ENCODE measurements at places on chromosomes 3 and 15.

- DNase-seq: no peak
These were observed 41.9 kb downstream of the TRIM71 start for GRCh38 chr3:32859604-32860237.

DNA sequence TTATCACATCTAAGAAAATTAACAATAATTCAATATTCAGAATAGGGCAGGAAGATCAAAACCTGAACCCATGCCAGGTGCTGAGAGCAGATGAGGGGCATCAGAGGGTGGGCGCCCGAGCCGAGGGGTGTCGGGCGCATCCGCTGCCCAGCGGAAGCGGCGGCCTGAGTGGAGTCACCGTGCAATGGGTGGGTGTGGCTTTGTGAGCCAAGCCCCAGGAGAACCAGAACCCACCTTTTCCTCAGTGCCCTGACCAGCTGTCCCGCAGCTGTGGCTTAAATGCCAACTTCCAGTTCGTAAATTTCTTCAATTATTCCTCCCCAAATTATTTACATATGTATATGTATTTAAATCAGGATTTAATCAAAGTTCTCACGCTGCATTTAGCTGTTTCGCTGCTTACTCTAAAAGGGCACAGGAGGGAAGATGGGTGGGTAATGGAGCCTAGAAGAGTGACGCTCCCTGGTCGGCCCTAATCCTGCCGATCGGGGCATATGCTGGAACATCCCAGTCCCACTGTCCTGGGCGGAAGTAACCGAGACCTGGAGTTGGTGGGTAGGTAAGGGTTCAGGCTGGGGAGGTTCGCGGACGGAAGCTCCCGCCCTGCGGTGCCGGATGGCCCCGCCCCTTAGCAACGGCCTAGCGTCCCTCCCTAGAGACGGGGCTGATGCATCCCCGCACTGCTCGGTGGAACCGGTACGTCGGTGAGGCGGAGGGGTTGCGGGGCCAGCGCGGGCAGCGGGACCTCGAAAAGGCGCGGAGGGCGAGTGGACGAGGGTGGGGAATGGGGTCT lies 1.3 kb downstream of the DNAH1 start:
- peak; percentile 33 for DNase-seq

GRCh38 chr15:82849556-82850512 lies 40.4 kb downstream of the WHAMM start:
- DNase-seq: no peak

- DNase-seq: no peak
These were observed 40.5 kb upstream of the VPS8 start for GRCh38 chr3:184771301-184772127.

- DNase-seq: no peak
These were observed 25.0 kb upstream of the BFSP2 start for GRCh38 chr3:133374708-133375402.

GRCh38 chr3:106458952-106459351 lies 590.1 kb upstream of the CBLB start:
- no peak for DNase-seq

DNA sequence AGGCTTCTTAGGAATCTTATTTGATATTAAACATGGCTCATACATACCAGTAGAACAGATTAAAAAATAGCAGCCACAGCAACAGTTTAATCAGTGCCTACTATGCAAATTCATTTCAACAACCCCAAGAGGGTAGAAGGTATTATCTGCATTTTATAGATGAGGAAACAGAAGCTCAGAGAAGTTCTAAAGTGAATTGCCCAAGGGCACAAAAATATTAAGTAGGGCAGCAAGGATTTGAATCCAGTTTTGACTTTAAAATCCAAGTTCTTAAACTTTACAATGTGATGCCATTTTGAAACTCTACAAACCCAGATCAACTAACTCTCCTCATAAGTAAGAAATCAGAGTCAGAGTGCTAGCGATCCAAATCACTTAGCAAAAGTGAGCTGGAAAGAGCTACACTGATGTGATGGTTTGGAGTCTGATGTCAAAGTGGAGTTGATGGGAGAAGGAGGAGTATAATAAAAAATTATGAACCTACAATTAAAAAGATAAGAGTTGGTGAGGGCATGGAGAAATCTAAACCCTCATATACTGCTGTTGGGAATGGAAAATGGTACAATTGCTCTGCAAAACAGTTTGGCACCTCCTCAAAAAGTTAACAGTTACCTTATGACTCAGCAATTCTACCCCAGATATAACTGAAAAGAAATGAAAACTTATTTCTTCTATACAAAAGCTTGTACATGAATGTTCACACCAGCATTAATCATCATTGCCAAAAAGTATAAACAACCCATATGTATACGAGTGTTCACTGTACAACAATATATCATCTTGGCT lies 51.0 kb upstream of the PLXND1 start:
- DNase-seq: no peak

- DNase-seq: no peak
These were observed 8.9 kb upstream of the PCOLCE2 start for GRCh38 chr3:142897807-142898206.

- no peak for DNase-seq
These were observed 660 bp downstream of the ZNF106 start for GRCh38 chr15:42490291-42490670.

DNA sequence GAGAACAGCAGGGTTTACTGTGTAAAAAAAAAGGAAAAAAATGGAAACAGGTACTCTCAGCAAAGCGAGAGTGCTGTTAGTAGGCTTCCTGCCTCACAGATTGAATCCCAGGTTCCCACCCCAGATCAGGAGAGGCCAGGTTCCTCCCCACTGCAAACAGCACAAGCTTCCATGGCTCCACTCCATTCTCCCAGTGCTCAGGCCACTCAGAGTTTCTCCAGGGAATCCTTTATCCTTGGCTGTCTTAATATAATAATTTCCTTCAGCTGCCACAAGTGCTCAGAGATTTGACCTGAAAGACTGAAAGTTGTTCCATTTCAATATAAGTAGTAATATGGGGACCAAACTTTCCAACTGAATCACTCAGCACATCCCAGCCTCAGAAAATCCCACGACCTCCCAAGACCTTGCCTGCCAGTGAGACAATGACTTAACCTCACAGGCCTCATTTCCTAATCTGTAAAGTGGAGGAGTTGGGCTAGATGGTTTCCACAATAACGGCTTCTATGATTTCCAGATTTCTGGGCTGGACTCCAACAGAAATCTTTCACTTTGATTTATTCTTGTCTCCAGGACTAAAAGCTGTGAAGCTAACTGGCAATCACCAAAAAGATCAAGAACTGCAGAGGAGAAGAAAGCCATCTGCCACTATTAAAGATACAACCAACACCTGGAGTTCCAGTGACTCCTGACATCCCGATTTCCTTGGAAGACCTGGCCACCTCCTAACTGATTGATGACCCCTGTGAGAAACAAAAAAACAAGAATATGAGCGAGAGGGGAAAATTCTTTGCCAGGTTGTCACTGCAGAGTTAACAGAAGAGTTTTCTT lies 289.5 kb downstream of the NEK10 start:
- DNase-seq: no peak

DNA sequence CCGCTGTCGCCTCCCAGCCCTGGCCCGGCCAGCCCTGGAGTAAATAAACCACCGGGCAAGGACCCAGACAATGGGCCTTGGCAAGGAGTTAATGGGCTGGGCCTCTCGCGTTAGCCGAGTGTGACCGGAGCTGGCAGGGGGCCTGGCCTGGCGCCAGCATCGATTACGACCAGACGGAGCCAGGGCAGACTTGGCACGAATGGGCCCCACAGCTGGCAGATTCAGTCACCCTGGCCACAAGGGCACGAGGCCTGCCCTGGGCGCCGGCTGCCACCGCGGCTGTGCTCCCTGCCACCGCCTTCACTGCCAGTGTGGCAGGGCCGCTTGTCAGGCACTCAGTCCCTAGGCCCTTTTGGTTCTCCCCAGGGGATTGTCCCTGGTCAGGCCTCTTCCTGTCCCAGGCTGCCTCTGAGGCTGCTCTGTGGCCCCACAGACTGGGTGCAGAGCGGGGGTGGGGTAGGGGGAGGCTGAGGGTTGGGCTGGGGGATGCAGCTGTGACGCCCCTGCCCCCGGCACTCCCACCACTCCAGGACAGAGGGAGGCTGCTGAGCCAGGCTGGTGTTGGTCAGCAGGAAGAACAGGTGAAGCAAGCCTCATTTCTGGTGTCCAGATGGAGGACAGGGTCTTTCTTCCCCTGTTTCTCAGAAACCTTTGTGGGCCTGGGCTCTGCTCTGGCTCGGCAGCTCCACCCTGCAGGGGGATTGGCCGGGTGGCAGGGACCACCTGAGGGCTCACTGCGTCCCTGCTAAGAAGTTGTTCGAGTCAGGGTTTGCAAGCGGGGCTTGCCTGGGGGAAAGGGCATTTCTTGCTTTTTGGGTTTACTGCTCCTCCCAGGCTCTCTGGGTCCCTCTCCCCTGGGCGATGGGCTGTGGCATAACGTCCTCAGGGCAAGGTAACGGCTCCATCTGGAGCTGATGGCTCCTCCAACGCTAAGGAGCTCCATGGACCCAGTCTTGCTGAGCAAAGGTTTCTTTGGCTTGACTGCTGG lies 30.5 kb upstream of the SRP14 start:
- no peak for DNase-seq

GRCh38 chr3:7574435-7574834 lies 713.5 kb downstream of the GRM7 start:
- no peak for DNase-seq

GRCh38 chr3:19146685-19147650 lies 1.3 kb upstream of the KCNH8 start:
- DNase-seq: peak; percentile 21

- no peak for DNase-seq
These were observed 6.0 kb downstream of the NXPE3 start for GRCh38 chr3:101784855-101785613.

- DNase-seq: no peak
These were observed 6.6 kb upstream of the LIPC start for GRCh38 chr15:58425185-58425584.

- no peak for DNase-seq
These were observed 9.0 kb upstream of the KLF13 start for GRCh38 chr15:31317421-31318327.

GRCh38 chr3:44942202-44942921 lies 33.6 kb downstream of the ZDHHC3 start:
- DNase-seq: no peak

GRCh38 chr3:168425936-168426595 lies 330.3 kb upstream of the GOLIM4 start:
- DNase-seq: no peak

- no peak for DNase-seq
These were observed 285.6 kb downstream of the EPHA3 start for GRCh38 chr3:89392991-89393390.

DNA sequence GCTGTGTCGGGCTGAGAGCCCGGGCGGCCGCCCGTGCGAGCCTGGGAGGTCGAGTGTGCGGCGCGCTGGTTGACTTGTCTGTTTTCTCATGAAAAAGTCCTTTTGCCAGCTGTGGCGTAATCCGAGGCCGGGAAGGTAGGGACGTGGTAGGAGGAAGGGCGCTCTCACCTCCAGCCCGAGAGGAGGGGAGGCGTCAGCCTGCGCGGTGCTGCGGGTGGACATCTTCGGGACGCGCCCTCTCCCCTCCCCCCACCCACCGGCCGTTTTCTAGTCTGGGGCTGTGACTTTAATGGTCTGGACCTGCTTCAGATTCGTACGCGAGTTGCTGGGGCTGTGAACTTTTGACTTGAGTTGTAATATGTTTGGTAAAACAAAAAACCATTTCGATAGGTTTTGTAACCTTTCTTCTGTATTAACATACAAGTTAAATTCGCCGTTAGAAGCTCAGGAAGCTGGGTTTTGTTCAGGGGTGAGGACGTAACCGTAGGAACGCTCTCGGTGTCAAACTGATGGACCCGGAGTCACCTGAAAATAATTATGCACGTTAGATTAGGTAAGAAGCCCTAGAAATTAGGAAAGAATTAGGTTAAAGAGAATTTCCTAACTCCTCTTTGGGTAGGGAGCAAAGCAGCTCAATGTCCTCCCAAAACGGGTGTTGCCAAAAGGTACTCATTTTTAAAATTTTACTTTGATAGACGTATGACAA lies 762 bp downstream of the NCK1 start:
- peak; percentile 3 for DNase-seq

GRCh38 chr3:139187648-139188047 lies 143.0 kb upstream of the PRR23C start:
- DNase-seq: no peak

GRCh38 chr3:110995461-110996231 lies 76.0 kb upstream of the NECTIN3 start:
- DNase-seq: no peak

- DNase-seq: no peak
These were observed 183.3 kb upstream of the ADAMTS9 start for GRCh38 chr3:64870876-64871646.

DNA sequence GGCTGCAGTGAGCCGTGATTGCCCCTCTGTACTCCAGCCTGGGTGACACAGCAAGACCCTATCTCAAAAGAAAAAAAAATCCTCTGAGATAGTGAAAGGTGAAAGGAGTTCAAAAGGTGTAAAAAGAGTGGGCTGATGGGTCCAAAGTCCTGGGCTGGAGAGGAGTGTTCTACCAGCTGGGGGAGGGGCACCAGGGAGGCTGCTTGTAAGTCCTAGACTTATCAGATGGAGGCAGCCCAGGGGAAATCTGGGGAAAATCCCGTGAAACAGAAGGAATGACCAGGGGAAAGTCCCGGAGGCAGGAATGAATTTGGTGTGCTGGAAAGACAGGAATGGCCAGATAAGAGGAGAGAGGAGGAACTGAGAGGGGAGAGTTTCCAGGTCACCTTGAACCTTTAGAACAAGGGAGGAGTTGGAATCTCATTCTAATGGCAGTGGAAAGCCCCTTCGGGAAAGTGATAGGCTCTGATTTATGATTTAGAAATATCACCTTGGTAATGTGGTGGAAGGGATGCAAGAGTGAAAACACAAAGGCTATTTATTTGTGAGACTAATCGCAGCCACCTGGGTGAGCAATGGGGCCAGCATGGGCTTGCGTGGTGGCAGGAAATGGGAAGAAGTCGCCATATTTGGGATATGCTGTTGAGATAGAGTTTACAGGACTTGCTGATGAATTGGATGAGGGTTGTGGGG lies 23.4 kb upstream of the PPP4R2 start:
- no peak for DNase-seq

GRCh38 chr3:157939166-157939565 lies 167.1 kb downstream of the SHOX2 start:
- DNase-seq: no peak

DNA sequence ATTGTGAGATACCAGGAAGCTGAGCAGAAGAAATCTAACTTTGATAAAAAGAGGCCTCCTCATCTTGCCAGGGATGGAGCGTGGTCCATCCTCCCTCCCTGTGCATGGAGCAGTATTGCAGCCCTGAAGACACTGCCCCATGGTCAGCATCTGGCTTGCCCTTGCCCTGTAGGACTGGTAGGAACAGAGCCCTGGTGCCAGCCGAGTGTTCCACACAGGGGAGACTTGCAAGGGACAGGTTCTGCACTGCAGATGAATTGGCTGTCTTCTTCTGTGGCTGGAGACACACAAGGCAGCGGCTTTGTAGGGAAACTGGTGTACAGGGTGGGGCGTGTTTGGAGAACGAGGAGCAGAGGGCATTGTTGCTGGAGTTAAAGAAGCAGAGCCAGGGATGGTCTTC lies 110.5 kb downstream of the APBA2 start:
- no peak for DNase-seq

- no peak for DNase-seq
These were observed 452.1 kb upstream of the THBS1 start for GRCh38 chr15:39128746-39129145.

DNA sequence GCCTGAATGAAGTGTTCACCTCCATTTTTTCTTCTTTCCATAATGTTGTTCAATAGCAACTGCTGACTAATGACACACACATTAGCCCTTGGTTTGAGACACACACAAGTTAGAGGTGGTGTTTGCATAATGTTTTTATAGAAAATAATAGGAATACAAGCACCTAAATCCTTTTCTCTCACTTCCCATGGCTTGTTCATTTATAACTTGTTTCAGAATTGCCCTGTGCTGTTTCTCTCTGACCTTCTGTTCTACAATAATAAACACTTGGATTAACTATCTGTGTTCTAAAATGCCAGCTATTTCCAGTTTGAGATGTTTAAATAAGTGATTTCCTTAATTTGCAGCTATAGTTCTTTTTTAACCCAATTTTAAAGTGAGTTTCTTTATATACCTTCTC lies 525.1 kb upstream of the ROBO2 start:
- no peak for DNase-seq
